ENCODE measurements at places on chromosomes 16 and 17.

GRCh38 chr16:85570213-85570734, 42.8 kb upstream of the GSE1 start:
- DNase-seq, result no peak

- no peak for DNase-seq
Measured at GRCh38 chr17:76121932-76122430, 18.4 kb upstream of the EXOC7 start.

GRCh38 chr16:70612931-70613330, 33.4 kb upstream of the IL34 start:
- no peak for DNase-seq

GRCh38 chr16:49531931-49532840, 158.6 kb downstream of the C16orf78 start:
- DNase-seq, result no peak

DNA sequence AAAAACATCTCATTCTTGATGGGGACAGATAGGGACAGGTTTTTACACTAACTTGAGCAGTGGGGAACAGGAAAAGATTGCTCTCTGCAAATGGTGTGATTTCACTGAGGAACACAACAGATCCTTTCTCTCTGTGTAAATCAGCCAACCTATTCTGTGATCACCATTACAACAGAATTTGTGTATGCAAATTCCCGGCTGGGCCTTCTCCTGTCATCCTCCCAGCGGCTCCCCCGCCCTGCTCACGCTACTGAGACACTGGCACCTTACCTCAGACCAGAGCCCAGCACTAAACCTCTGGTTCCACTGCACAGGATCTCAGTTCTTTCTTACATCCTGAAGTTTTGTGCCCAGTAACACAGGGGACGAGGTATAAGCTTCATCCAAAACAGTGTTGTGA, 97.0 kb upstream of the FA2H start:
- DNase-seq, result no peak

DNA sequence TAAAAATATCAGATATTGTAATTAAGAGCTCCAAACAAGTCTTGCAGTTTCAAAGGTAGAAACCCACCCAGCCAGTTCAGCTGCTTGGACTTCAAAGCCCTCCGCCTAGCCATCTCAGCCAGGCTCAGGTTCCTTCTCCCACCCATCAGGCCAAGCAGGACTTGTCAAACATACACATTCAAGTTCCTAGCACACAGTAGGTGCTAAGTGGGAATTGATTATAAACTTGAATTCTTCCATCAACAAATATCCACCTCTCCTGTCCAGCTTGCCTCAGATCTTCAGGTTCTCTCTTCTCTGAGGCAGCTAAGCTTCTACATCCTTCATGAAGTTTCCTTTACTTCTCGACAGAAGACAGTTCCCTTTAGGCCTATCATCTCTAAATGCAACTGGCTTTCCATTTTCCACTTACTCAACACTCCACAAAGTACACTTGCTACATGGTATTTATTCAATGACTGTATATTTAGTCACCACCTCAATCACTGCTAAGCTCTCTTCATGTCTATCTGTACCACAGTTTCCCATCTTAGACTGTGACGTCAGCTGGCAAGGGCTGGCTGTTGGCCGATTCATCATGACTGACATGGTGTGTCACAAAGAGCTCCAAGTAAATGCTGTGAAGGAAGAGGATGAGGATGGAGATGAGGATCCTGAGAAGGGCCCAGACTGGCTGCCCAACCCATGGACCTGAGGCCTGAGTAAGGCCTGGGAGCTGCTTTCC, 13.3 kb upstream of the COG7 start:
- DNase-seq, result no peak

DNA sequence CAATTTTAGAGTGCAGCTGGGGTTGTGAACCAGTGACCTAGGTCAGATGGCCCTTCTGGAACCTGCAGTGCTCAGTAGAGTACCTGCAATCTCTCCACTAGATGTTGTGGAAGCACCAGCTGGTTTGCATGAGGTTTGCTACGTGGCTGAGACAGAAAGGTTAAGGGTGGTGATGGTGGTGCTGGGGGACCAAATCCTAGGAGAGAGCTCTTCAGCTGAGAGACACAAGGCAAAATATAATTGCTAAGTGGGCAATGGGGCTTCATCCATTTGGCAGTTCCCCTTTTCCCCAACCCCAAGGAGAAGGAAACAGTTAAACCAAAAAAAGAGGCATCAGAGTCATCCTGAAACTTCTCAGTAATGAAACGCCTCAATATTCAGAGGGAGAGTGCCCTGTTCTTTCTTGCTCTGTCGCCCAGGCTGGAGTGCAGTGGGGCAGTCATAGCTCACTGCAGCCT, 13.9 kb downstream of the ITPRIPL2 start:
- no peak for DNase-seq

DNA sequence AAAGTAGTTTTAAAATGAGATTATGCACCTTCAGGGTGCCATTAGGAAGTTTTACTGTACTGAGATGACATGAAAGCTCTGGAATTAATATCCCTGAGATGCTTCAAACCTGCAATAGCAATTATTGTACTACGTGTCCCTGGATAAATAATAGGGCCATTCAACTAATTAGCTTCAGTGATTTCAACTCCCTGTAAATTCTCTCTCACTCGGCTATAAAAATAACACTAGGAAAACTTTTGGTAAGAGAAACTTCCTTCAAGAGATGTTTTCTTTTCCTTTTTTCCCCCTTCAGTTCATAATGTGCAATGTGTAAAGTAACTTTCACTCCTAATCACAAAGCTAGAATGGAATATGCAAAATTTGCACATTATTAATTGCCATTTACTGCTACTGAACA, 146.4 kb downstream of the SNX11 start:
- no peak for DNase-seq

DNA sequence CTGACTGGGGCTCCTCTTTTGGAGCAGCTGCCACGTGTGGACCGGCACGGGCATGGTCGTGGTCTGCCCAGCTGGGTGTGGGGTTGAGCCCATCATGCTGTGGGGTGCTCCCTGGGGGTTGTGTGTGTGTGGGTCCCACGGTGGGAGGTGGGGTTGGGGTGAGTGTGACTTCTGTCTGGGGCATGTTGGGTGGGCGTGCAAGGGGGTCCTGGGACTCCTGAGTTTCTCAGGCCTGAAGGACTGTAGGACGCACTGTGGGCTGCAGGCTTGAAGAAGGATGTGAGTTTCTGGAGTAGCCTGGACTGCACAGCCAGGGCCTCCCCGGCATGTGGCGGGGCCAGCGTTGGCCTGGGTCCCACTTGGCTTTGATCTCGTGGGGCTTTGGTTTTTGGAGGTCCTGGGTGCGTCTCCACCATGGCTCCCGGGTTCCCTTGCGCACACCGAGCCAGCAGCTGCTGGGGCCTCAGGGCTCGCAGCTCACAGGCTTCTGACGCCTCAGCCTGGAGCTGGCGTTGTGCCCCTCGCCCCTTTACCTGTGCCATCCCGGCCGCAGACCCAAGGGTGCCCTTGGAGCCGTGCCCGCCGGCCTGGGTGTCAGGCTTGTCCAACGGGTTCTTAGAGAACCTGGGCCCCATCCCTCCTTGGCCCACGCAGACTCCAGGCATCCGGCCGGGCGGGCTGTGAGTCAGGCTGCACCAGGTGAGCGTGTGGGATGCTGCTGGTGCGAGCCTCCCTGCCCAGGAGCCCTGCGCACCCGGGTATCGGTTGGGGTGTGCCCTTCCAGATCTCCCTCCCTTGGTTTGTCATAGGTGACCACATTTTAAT, 34.4 kb upstream of the ZNF750 start:
- DNase-seq, result no peak

DNA sequence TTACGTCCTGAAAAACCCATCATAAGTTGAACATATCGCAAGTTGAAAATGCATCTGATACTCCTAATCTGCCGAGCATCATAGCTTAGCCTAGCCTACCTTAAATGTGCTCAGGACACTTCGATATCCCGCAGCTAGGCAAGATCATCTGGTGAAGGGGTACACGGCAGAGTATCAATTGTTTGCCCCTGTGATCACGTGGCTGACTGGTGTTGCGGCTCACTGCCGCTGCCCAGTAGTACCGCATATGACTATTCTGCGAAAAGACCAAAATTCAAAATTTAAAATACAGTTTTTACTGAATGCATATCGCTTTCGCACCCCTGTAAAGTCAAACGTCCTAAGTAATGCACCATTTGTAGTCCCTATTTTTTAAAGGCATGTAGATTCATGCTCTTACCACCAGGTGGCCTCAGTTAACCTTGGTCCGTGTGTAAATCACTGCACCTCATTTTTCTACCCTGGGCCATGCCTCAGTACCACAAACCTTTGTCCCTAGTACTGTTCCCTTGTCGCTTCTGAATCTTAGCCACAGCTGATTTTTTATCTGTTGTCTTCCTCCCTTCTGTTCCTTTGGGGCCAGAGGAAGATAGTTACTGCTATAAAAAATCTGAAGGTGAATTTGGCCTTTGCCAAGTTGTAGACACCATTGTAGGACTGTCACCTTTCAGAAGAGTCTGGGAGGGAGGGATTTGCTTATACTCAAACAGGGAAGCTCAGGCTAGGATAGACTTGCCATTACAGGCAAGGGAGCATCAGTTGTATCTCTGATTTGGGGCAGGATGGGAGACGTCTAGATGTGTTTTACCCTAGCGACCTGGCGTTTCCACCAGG, 34.4 kb downstream of the WWP2 start:
- peak; percentile 45 for DNase-seq

DNA sequence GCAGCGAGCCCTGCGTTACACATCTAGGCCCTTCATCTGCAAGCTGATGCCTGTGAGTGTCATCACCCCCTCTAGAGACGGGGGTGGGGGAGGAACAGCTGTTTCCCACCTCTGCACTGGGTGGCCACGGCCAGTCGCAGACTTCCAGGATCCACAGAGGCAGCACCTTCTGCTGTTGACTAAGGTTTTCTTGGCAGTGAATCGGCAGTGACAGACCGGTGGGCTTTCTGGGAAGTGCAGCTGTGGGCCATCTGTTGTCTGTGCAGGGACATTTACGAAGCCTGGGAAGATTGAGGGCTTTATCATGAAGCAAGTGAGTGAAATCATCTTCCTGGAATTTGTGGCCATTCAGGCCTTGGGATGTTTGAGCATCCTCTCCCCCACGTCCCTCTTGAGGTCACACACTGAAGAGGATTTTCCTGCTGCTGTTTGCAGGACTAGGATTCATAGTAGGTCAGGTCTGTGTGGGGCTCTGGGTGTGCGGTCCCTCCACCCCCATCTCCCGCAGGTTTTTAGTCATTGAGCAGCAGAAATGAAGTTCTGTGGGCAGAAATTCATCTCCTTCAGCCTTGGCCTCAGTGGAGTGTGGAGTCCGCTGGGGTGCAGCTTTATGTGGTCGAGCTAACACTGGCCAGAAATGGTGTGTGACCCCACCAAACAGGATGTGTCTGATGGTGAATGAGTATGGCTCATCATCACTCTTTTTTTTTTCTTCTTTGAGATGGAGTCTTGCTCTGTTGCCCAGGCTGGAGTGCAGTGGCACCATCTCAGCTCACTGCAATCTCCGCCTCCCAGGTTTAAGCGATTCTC, 12.0 kb downstream of the PGS1 start:
- DNase-seq, result no peak

DNA sequence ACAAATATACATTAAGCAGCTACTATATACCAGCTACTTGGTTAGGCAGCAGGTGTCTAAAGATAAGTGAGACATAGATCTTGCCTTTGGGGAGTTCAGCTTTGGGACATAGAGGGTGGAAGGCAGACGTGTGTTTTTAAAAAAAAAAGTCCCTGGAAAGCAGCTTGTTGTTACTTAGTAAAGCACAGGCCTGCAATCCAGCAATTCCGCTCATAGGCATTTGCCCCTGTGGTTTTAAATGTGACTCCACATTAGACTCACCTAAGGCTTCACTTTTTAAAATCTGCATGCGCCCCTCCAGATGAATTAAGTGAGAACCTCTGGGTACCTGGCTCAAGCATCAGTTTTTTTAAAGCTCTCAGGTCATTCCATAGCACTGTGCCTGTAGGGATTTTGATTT, 7.2 kb upstream of the MLYCD start:
- DNase-seq, result no peak

GRCh38 chr17:77366206-77366557, 225.4 kb downstream of the SEC14L1 start:
- no peak for DNase-seq

GRCh38 chr16:90005956-90006663, 13.1 kb downstream of the DBNDD1 start:
- no peak for DNase-seq

DNA sequence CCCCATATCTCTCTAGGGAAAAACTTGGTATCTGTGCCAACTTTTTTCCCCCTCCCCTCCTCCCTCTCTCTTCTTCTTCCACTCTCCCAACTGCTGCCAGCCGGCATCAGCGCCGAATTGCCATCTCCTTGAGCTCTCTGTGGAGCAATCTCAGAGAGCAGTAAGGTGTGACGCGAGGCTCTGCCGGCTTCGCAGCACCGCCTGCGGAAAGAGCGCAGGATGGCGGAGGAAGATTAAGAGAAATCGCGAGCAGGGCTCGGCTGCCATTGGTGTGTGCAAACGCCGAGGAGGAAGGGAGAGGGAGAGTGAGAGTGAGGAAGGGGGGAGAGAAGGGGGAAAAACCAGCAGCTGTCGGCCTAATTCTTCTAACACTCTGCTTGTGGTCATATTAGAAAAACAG, 44.2 kb downstream of the NEUROD2 start:
- DNase-seq, result peak; percentile 73

- no peak for DNase-seq
Measured at GRCh38 chr16:35414139-35414538, 1954.7 kb downstream of the TP53TG3F start.

DNA sequence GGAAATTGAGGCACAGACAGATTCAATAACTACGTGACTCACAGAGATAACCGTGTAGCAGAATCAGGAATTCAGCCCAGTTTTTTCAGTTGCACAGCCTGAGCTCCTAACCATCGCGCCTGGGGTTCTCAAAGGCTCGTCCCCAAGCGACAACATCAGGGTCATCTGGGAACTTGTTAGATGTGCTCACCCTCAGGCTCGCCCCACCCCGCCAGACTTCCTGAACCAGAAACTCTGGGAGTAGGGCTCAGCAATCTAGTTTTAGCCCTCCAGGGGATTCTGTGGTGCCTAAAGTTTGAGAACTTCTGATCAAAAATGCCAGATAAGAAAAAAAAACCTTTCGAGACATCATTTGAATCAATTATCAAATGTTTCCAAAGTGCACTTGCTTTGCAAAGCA, 559.8 kb downstream of the WWOX start:
- no peak for DNase-seq

DNA sequence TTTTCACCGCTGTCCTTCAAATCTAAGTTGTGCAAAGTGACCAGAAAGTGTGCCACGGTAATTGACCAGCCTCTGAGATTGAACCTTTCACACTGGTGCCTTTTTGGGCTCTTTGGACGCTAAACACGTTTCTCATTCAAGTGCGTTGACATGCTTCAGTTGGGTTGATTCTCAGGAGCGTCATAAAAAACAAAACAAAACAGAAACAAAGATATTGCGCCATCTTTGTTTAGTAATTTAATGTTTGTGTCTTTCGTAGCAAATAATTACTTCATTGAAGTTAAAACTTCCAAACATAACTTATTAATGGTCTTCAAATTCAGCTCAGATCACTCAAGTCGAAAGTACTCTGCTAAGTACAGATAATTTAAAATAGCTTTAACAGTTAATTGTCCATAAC, 80.2 kb downstream of the OR1D5 start:
- DNase-seq, result no peak

DNA sequence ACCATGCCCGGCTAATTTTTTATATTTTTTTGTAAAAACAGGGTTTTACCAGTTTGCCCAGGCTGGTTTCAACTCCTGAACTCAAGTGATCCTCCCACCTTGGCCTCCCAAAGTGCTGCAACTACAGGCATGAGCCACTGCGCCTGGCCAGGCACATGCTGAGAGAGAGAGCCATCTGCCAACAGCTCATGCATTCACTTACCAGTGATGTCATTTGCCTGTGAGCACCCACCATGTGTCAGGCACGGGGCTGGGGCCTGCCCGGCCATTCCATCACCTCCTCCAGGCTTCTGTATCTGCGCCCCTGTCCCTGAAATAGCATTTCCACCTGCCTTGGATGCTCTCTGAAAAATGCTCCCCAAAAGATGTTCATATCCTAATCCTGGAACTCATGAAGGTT, 43.6 kb upstream of the PEMT start:
- no peak for DNase-seq

Data from NCI-H1436 (cell line).